Activated T-cell treated with anti-CD3 and anti-CD28 coated beads for 4 hours (primary cell): ENCODE measurements at places on chromosomes 11 and 22.

GRCh38 chr11:87421422-87421821 is 383.7 kb downstream of the TMEM135 start:
- peak; percentile 5 for DNase-seq

DNA sequence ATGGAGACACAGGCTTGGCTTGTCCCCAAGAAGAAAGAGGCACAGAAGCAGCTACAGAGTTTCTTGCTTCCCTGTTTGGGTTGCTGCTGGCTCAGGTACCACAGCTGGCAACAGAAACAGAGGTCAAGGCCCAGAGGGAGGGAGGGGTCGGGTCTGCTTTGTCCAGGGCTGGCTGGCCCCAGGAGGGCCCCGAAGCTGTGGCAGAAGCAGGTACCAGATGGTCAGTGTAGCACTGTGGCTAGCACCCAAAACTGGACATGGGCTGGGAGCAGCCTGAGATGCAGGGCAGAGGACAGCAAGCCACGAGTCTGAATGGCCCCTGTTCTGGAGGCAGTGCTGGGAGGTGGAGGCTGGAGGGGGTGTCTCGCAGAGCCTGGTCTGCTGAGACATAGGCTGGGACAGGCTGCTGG is 52.3 kb upstream of the CCDC188 start:
- DNase-seq: no peak

DNA sequence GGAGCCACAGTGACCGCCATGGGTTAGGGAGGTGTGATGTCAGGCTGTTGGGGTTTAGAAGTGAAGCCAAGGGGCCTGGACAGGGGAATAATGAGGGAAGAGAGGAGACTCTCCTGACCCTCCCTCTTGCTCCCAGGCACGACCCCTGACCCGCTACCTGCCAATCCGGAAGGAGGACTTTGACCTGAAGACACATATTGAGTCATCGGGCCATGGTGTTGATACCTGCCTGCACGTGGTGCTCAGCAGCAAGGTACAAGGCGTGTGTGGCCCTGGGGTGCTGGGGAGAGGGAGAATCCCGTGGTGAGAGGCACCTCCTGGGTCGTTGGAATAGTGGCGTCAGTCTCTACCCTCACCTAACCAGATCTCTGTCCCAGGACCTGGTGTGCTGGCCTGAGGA is 29.5 kb downstream of the TREH start:
- DNase-seq: no peak

- no peak for DNase-seq
These were observed 57.0 kb upstream of the PTH start for GRCh38 chr11:13552784-13553183.

DNA sequence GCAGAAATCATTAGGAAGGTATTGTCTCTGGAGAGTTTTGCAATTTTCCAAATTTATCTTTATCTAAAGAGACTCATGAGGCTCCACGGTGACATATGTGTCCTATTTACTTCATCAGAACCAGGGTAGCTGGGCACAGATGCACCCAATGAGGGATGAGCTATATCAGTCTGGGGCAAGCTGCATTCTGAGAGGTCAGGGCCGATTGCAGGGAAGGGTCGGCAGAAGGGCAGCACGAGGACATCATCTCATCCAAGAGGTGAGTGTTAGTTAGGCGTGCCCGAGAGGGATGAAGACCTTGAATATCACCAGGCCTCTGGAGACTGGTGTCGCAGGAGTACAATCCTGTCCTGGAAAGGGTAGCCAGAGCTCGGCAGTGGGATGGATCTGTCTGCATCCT is 41.0 kb upstream of the SPON1 start:
- no peak for DNase-seq

GRCh38 chr11:16993495-16993894 is 20.7 kb downstream of the PLEKHA7 start:
- DNase-seq: no peak
